ENCODE measurements at places on chromosomes 4 and X.

DNA sequence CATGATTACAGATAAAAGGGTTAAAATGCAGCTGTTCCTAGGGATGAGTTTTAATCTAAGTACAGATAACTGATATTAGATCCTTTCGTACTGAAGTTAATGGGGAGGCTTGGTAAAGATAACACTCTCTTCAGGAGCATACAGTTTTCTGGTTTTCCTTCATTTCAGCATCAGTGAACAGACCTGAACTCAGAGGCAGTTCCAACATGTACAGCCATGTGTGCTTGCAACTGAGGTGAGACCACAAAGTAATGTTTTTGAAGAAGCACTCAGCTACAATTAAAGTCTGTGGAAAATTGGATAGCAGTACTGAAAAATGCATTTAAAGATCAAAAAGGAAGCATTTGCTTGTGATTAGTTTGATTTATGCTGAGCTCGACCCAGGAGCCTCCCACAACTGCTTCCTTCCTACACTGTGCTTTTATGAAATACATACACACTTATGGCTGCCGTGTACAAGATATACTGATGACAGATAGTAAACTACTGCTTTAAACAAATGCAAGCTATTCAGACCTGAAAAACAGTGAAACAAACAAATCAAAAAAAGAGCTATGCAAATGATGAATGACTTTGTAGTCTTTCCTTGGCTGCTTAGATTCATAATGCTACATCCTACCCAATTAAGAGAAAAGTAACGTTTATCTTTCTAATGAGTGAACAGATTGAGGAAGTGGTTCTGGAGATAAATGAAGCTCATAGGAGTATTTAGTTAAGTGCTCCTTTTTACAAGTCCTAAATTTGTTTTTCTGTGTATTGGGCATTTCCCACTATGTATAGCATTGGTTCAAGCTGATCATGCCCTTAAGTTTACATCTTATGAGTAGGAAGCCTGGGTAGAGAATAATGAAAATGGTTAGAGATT, 68.4 kb downstream of the PDLIM5 start:
- no peak for DNase-seq

- DNase-seq, result peak; percentile 29
Observed at GRCh38 chr4:121096629-121097028, 24.3 kb upstream of the NDNF start.

DNA sequence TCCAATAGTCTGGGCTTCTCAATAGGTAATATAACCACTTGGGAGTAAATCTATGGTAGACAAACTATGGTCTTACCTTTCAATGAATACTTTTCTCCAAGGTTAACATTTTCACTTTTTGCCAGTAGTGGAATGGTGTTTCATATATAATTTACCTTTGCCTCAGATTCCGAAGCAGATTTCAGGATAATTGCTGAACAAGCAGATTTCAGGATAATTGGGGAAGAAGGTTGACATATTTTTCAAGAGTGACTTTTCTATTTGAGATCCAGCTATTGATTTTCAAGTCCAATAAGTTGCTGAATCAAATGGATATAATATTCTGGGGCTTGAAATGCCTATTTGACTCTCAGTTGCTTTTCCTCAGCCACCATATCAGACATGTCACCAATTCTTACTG, 63.6 kb downstream of the SYTL5 start:
- no peak for DNase-seq

GRCh38 chr4:48162162-48162561, 28.1 kb upstream of the TXK start:
- DNase-seq, result no peak

GRCh38 chrX:147217334-147217733, 402.8 kb upstream of the CXorf51A start:
- no peak for DNase-seq

DNA sequence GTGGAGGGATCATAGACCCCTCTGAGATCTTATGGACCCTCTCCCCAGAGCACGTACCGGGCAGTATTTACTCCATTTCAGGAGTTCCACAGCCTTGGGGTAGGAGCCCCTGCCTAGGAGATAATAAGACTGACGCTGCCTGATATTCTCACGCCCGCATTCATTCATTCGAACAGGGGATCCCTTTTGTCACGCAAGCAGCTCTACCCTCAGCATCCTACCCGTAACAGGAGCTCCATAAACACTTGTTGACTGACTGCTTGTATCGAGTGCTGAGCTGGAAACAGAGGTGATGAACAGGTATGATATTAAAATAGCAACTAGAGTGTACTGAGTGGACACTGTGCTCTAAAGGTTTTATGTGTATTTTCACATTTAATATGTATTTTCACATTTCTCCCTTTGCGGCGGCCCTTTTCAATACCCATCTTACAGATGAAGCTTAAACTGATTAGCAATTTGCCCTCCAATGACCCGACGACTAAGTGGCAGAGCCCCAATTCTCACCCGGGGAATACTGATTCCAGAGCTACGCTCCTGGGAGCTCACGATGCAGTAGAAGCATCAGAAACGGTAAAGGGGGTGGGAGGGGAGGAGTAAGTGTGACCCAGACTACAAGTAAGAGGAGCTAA, 888 bp downstream of the RAB28 start:
- peak; percentile 9 for DNase-seq

- DNase-seq, result no peak
Observed at GRCh38 chrX:77014377-77015372, 432.5 kb upstream of the FGF16 start.

DNA sequence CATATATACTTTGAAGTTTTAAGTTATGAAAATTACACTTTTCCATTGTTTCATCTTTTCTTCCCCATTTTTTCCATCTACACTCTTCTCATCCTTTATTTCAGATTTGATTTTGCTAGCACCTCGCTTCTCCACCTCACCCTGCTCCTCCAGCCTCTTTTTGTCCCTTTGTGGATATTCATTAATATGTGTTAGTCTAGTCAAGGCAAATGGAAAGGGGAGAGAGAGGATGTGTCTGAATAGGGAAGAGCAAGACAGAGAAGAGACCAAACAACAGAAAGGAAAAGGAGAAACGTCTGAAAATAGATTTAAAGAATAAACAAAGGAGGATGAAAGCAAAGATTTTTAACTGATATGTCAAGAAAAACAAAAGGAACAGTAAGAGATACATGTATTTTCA, 24.1 kb downstream of the GPM6A start:
- DNase-seq, result no peak

DNA sequence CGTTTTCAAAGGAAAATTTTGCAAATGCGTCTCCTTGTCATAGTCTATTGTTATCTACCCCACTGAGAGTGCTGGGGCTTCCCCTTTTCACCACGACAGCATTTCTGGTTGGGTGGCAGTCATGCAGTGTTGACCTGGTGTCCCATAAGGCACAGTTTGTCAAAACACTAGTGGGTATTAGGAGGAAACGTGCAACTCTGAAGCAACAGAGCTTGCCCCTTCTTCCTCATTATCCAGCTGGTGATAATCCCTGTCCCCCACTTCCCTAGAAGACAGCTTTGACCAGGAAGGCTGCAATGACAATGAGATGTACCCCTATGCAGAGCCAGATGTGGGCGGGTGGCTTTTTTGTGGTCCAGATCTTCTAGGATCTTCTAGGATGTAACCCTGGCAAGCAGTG, 1.8 kb downstream of the TBC1D1 start:
- no peak for DNase-seq

GRCh38 chrX:49039598-49040375, 3.4 kb downstream of the TFE3 start:
- peak; percentile 92 for DNase-seq

- no peak for DNase-seq
Observed at GRCh38 chr4:38979511-38980230, 52.5 kb downstream of the TMEM156 start.

- no peak for DNase-seq
Observed at GRCh38 chrX:4570151-4570550, 856.7 kb upstream of the PRKX start.

GRCh38 chrX:153779891-153780677, 757 bp upstream of the SRPK3 start:
- DNase-seq, result no peak

DNA sequence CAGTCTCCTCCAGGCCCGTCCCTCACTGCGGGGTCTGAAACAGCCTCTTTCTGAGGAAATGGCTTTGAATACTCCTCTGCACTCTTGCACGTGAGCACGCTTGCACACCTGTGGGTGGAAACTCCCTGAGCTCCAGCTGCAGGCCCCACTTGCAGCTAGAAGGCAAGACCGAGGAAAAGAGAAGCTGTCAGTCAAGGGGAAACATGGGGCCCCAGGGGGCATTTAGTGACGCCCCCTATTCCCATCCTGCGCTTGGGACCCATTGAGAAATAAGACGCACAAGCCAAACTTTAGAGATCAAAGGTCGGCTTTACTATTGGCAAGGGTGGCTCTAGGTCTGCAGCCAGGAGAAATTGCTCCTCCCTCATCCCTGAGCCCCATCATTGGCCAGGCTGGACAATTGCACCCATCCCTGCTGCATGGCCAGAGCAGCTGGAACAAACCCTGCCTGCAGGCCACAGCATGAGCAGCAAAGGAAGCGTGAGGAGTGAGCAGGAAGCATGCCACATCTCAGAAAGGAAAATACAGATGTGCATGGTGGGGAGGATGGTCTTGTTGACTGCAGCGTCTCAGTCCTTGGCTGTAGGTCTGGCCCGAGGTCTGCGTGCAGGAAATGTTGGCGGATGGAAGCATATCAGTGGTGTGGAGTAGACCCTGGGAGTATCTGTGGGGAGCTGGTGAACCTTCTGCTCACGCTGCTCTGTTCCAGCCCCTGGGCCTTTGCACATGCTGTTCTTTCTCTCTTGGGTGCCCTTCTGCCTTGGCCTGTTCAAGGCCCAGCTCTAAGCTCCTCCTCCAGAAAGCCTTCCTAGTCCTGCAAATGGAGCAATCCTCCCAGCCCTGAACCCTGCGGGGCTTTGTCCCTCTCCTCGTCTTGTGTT, 93.9 kb downstream of the PSAPL1 start:
- no peak for DNase-seq

- no peak for DNase-seq
Observed at GRCh38 chr4:112564706-112565270, 48.8 kb upstream of the NEUROG2 start.

GRCh38 chrX:13419918-13420317, 100.1 kb upstream of the ATXN3L start:
- no peak for DNase-seq

- no peak for DNase-seq
Observed at GRCh38 chr4:66927937-66928336, 617.4 kb downstream of the CENPC start.

DNA sequence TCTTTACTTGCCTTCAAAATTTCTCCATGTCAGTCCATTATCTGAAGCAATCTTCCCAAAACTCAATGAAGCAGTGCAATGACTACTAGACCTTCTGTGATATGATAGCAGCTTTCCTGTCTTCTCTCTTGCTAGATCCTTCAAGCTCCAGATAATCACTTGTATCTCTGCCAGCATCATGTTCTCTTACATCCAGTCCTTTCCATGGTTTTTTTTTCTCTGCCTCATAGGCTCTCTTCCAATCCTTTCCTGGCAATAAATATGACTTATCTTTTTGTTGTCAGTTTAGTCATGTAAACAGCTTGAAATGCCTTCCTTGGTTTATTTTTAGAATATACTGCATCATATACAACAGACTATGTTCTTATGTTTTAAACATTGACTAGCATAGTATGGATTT, 193.5 kb downstream of the CFAP299 start:
- no peak for DNase-seq

- DNase-seq, result no peak
Observed at GRCh38 chr4:73702796-73703287, 37.5 kb upstream of the CXCL8 start.

GRCh38 chr4:15945516-15945915, 7.0 kb upstream of the FGFBP1 start:
- DNase-seq, result peak; percentile 15

- DNase-seq, result no peak
Observed at GRCh38 chrX:23759821-23760220, 16.7 kb upstream of the ACOT9 start.

GRCh38 chrX:63927848-63928247, 142.8 kb upstream of the ARHGEF9 start:
- DNase-seq, result no peak

GRCh38 chrX:113522814-113523213, 682.2 kb upstream of the AMOT start:
- no peak for DNase-seq

DNA sequence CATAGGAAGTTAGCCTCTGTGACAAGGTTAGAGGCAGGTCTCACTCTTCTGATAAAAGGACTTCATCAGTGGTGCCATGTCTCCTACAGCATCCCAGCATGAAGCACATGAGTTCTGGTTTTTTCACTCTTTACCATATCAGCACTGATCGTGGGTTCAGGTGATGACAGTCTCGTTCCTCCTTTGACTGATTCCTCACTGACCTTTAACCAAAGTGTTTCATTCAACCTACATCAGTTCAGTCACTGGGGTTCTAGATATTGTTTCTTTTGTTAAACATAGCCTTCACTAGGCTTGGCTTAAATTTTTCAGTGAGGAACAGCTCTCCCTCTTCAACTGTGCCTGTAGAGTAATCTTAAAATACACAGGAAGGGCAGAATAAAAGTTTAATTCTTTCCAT, 9.6 kb upstream of the MAGEA8 start:
- DNase-seq, result no peak

GRCh38 chrX:108304757-108305156, 133.5 kb downstream of the COL4A6 start:
- DNase-seq, result no peak

GRCh38 chrX:7801711-7802110, 41.3 kb upstream of the VCX start:
- no peak for DNase-seq

GRCh38 chr4:14329228-14329627, 673.1 kb upstream of the CPEB2 start:
- no peak for DNase-seq

DNA sequence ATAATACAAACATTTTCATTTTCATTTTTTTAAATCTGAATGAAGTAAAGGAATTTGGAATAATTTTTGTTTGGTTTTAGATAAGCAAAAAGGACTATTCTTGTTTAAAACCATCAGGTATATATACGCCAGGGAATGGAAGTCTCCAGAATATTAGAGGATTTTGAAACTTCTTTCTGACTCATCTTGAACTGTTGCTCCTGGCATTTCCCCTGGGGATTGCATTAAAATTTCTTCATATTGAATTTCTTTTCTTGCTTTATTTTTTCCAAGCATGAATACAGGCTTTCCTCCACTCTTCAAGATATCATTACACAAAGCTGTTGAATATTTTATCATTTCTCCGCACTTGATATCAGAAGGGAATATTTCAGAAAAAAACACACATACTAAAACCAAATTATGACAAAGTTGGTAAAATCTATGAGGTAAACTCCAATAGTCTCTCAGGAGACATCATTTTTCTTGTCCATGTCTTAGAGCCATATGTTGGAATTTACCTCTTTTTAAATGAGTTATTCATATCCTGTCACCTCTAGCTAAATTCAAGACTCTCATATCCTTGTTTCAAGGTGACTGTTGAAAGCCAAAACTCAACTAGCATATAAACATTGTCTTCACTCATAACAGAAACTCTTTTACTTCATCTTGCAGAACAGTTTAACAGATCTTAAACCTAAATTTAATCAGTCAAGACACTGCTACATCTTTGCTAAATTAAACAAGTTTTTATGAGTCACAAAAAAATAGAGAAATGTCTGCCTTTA, 20.7 kb upstream of the CSN1S1 start:
- no peak for DNase-seq

- DNase-seq, result peak; percentile 58
Observed at GRCh38 chrX:119880552-119881437, 9.2 kb downstream of the NDUFA1 start.
